ENCODE measurements at places on chromosomes 2 and 18.
A peak's percentile ranks its signal among the peaks of the same experiment; 100 is the strongest.

- peak; percentile 19 for DNase-seq
Observed at GRCh38 chr2:854460-854859, 96.2 kb upstream of the SNTG2 start.

- peak; percentile 33 for DNase-seq
Observed at GRCh38 chr2:195657634-195658540, 861 bp downstream of the SLC39A10 start.

DNA sequence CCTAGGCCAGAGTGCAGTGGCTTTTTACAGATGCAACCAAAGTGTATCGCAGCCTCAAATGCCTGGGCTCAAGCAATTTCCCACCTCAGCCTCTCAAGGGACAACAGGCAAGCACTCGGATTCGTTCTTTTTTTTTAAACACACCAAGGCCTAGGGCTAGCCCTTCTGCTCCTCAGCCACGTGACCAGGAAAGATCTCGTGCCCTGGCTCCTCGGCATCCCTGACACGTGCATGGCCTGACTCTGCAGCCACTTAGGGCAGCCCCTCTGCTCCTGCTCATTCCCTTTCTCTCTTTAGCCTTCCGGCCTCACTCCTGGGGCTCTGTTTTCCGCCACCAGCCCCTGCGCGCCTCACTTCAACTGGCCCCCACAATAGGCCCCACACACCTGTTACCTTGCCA lies 18.4 kb downstream of the FAM178B start:
- no peak for DNase-seq

DNA sequence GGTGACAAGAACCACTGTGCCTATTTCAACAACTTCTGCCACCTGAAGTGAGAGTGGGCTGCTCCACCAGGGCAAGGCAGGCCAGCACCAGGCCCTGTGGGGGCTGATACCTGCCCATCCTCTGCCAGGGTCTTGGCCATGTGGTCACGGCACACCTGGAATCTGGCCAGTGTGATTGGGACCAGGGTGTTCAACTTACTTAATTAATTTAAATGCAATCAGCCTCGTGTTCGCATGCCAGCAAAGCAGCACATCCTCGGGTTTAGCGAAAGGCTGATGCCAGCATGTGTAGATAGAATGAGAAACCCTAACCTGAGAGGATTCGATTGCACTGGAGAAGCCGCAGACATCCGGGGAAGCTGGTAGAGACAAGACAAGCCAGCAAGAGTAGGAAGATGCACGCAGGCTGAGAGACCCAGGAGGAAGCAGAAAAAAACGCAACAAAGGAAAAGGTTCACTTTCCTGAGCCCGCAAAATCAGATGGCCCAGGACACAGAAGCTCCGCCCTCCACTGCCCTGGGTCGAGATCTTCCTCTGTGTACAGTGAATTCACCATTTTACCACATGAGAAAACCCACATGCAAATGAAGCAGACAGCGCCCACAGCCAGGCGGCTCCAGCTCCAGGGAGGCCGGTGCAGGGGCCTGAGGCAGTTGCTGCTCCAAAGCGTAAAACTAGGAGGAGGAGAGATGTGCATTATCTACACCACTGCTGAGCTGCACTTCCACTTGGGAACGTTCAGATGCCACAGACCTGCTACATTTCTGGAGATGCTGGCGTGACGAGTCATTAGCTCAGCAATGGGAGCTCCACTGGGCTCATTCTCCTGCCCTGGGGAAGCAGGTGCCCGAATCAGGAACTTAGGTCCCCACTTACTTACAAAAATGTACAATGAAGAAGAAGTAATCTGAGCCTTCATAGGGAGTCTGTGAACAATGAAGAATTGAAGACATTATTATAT lies 92.1 kb downstream of the TMEM18 start:
- DNase-seq: no peak

DNA sequence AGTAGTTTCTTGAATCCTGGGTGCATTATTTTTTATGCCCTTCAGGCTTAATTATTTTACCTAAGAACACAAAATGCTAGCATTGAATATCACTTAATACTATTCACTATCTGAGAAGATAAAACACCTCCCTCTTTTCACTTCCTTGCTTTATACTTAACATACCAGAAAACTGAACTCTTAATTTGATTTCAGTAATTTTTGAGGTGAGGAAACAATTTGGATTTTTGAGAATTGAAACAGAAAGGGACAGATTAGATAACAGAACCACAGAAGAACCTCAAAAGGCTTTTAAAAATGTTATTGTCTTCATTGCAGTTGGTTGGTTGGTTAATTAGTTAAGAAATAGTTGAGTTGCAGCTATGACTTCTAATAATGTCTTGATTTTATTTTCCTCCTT lies 69.5 kb downstream of the GPD2 start:
- DNase-seq: no peak

DNA sequence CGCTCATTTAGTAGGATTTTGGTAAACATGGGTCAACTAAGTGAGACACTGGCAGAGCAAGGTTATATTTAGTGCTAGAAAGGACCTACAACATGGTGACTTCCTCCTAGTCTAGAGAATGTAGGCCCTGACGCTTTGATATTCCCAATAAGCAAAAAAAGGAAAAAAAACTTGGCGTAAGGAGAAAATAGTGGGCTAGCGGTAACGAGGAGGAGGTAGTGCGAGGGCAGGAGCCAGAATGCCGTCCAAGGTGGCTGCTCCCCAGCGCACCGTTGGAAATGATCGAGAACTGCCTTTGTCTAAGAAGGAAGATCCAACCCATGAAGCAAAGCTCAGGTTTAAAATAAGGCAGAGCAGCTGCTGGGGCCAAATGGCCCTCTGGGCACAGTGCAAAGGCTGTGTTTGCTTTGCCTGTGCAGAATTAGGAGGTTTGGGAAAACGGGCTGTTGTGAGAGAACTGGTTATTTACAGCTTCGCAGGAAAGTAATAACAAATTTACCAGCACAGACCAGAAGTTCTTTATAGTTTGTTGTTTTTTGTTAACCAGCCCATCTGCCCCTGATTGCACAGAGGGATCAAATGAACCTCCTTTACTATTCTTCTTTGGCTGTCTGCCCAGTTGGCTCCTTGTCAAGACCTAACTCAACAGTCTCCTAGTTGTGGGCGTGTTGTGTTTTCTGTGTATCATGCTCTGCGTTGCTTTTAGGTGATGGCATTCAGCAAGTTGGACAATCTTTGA lies 86.6 kb downstream of the ITGB1BP1 start:
- peak; percentile 44 for DNase-seq

DNA sequence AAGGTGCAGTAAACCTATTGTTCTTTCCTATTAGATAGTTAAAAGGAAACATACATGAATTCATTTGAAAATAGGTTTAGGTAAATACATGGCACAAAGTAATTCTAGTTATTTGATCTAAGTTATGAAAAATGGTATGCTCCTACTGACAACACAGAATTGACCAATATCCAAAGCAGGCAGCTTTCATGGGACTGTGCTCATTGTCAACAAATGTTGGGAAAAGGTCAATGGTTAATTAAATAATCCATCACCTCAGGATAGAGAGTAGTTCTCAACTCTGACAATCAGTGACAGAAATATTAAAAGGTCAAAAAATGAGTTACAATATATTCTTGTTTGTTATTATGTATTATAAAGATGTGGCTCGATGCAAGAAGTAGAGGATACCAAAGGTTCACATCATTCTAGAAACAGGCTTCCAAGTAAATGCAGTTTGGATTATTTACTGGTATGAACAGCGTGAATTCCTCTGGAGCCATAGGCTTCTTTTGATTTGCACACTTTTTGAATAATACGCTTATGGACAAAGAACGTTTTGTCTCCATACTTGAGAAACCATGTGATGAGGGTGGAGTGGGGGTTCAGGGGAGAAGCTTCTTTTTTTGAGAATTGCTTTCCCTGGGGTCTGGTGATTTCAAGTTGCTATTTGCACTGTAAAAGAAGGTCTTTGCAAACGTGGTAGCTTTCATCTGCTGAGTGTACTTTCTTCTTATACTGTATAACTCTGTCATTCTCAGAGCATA lies 422.0 kb upstream of the ZEB2 start:
- DNase-seq: no peak

DNA sequence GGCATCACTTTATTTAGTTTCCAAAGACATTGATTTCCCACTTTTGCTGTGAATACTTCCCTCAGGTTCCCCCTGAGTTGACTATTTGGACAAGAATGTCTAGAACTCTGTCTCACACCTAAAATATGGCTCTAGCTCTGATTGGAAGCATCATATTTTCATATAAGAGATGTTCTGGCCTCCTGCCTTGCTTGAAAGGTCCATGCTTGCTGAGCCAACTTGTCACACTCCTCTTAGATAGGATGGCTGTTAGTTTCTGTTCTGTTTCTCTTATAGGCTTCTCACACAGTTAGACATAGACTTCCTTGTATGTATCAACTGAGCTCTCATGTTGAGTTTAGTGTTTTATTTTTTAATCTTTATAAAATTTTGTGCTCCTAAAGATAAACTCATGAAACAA lies 87.1 kb downstream of the CNTNAP5 start:
- no peak for DNase-seq

GRCh38 chr2:224284134-224284946 lies 117.6 kb downstream of the FAM124B start:
- peak; percentile 29 for DNase-seq

- DNase-seq: peak; percentile 96
Observed at GRCh38 chr2:32039447-32040219, at the start of gene DPY30. TSS of gene DPY30 (minus strand) at chr2:32039805. CDS start at chr2:32039456, 349 bp downstream.

- DNase-seq: no peak
Observed at GRCh38 chr2:163008642-163009041, 170.1 kb upstream of the KCNH7 start.
